Stimulated activated CD8-positive, alpha-beta memory T cell treated with anti-CD3 and anti-CD28 coated beads, Interleukin-7, amount 100 ng/mL, for 24 hours (primary cell): ENCODE measurements at places on chromosomes 2 and 18.

DNA sequence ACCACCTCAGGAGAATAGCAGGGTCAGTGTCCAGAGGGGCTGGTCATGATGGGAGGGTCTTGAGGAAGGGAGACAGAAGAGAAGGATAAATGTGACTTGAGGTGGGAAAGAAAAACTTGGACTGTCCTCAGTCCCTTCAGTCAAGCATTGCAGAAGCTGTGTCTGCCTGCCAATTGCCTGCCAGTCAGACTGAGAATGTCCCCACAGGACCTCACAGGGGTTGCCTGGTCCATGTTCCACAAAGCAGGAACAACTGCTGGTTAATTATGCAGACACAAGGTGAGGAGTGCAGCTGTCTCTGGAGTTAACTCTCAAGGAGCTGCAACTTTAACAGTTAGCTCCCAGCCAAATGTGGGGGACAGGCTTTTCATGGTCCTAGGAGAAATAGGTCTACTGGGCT is 75.7 kb downstream of the TRIM43 start:
- no peak for DNase-seq

DNA sequence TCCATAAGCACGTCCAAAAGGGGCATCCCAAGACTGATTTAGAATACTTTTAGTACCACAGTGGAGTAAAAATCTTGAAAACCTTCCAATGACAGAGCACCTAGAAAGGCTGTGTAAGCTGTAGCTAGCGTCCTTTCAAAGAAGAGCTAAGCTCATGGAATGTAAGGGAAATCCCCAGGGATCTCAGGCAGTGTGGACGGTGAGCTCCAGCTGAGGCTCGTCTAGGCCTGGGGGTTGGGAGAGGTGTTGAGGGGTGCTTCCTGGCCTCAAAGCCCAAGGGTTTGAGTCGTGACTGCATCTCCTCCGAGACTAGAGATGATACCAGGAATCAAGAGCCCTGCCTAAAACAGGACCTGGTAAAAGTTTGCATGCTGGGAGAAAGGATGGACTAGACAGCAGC is 7.6 kb downstream of the CTIF start:
- DNase-seq, result no peak

DNA sequence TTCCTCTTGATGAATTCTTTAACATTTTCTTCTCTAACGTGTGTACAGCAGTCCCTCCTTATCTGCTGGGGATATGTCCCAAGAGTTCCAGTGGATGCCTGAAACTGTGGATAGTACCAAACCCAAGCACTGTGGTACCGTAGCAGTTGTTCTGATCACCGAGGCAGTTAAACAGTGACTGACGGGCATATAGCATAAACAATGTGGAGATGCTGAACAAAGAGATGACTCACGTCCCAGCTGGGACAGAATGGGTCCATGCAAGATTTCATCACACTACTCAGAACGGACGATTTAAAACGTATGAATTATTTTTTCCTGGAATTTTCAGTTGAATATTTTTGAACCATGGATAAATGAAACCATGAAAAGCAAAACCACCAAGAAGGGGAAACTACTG is 54.5 kb upstream of the SPAG16 start:
- DNase-seq, result no peak

GRCh38 chr2:3986530-3987258 is 283.3 kb downstream of the DCDC2C start:
- no peak for DNase-seq

DNA sequence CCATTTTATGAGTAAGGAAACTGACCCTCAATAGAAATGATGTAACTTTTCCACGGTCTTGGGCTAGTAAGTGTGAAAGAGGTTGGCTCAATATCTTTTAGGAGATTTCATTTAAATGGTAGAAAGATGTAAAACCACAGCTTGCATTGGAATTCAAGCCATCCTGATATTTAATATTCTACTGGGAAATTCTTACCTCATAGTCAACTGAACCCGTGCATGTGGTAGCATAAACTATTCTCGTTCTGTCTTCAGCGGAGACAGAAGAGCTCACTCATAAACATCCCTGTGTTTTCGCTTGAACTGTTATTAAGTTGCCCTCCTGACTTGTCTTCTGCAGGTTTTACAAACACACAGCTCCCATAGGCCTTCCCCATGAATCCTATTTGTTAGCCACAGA is 8.5 kb upstream of the SPATS2L start:
- no peak for DNase-seq

- no peak for DNase-seq
These were observed 105.6 kb downstream of the CMPK2 start for GRCh38 chr2:6760132-6760531.

DNA sequence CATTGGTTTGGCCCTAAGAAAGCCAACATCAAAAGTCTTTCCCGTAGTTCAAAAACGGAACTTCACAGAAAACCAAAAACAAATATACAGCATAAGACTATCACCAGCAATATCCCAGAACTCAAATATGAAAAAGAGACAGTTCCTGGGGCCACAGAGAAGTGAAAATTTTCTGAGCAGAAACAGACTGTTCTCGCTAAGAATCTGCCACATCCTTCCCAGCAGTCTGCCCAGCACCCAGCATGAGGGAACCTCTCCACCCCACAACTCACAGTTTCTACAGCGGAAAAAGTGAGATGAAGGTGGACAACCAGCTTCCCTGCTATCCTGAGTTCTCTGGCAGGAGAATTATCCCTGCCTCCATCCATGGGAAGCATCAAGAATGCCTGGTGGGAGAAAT is 26.7 kb upstream of the TMEM163 start:
- no peak for DNase-seq

GRCh38 chr2:47040651-47041050 is 114.5 kb downstream of the STPG4 start:
- no peak for DNase-seq

GRCh38 chr2:203022751-203023150 is 8.1 kb downstream of the NBEAL1 start:
- DNase-seq, result no peak

GRCh38 chr2:96103187-96103601 is 13.2 kb downstream of the ADRA2B start:
- no peak for DNase-seq

DNA sequence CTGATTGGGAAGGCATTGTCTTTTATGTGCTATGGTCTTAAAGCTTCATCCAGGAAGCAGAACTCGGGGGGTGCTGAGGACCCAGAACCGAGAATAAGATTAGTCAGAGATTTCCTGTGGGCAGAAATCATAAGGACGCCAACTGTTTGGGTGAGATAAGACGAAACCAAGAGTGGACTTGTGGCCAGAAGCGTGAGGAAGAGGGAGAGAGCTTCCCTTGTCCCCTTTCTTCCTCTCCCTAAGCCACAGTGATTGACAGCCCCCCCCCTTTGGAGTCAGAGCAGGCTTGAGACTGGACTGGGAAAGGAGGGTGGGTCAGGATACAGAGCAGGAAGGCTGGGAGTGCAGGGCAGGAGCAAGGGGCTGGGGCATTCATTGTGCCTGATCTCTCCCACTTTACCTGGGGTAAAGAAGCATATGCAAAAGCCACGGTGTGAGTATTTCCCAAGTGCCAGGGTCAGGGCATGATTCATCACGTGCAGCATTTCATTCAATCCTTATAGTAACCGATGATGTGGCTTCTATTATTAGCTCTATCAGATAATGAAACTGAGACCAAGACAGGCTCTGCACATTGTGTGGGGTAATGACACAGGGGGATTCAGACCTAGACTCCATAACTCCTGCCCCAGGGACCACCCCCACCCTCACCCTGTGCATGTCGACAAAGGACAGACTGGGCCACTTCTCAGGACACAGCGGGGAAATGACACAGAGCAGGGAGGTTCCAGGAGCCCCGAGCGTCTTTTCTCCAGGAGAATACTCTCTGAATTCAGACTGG is 3.0 kb upstream of the IL1RN start:
- no peak for DNase-seq

DNA sequence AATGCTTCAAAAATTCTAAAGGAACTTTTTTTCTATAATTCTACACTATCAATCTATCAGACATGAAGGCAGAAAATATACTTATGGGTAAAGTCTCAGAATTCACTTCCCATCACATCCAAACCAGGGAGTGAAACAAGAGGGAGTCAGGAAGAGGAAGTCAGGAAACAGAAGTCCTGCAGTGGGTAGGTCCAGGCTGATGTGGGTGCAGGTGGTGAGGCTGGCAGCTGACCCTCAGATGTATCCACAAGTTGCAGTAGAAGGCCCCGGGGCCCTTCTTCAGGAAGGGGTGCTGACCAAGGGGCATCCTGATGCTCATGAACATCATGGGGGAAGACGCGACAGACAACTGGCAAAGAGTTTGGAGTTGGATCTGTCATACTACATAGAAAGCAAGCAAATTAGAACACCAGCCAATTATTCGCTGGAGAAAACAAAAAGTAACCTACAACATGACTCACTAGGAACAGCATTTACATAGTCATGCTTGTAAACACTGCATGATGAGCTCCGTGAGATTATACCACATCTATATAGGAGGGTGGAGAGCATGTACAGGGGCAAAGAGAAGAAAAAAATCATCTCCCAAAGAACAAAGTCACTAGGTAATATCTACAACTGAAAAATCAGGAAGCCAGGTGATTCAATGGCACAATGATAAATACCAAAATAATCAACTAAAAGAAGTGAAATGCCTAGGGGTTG is 4.2 kb downstream of the UXS1 start:
- DNase-seq, result no peak

DNA sequence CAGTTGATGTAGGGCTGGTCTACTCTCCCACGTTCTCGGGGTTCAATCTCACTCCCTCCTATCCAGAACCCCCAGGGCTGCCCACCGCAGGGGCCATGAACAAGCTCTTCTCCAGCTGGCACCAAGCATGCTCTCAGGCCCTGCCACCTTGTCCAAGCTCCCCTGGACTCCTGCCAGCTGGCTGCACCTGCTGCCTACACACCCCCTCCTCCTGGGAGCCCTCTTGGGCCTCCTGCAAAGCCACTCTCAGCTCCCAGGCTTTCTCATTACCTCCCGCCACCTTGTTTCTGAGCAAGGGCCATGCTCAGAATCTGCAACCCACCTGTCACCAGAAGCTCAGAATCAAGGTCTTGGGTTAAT is 56.0 kb downstream of the HDAC4 start:
- DNase-seq, result no peak

DNA sequence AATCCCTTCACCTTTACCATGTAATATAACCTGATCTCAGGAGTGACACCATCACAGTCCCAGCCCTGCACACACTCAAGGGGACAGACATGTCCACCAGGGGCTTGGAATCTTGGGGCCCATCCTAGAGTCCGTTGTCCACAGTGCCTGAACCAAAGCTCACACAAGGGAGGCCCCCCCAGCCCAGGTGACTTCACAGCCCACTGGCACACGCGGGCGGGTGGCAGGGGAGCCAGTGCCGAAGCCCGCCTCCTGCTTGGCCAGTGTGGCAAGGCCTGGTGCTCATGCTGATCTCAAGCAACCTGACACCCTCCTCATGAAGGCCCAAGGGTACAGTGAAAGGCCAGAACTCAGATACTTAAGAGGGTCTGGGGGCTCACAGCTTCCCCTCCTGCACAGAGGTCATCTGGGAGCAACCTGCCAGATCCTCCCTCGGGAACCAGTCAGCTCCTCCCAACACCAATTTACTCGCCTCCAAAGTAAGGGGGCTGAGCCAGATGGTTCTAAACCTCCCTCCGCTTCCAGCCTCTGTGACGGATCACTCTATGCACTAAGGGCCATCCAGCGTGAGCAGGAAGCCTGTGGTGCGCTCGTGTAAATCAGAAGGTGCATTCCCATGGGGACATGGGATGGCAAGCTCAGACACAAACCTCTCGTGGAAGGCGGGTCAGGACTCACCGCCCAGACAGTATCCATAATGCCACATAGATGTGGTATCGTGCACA is 3.2 kb upstream of the RAB17 start:
- DNase-seq, result no peak

- DNase-seq, result no peak
These were observed 621.9 kb upstream of the SOX11 start for GRCh38 chr2:5070257-5070656.

GRCh38 chr2:54945391-54946219 is 104.6 kb downstream of the RTN4 start:
- DNase-seq, result no peak

DNA sequence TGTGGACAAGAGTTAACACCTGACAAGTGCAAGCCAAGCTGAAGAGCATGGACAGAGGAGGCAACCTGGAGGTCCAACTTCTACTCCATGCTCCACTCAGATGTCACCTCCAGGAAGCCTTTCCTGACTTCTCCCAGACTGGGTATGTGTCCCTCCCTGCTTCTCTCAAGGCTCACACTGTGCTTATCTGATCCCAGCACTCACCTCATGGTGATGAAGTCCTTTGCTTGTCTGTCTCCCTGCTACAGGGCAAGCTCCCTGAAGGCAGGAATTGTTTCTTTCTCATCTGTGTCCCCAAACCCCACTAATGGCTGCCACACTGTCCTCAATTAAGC is 2.7 kb upstream of the SLC30A3 start:
- no peak for DNase-seq
